ENCODE measurements at places on chromosomes 12 and 14. TPM values are rescaled to one million over a fixed set of nuclear protein-coding genes. Genes with fewer than 3 reads are reported as not detected.

DNA sequence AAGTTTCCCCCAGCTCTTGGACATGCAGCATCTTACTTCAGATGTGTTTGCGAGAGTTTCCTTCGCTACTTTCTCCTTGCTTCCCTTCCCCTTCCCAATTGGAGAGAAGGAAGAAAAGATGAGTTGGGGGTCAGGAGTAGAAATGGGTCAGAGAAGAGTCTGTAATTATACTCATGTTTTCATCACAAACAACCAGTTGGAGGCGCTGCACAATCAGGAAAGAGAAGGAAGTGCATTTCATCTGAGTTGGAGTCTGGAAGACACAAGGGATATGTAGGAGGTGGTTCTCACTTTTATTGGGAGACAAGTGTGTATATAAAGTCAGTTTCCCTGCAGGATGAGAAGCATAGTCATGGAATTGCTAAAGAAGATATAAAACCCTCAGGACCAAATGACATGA, 31.3 kb upstream of the VSX2 start:
- DNase-seq = peak; percentile 29

Gene CCDC60
- not detected for total RNA-seq

DNA sequence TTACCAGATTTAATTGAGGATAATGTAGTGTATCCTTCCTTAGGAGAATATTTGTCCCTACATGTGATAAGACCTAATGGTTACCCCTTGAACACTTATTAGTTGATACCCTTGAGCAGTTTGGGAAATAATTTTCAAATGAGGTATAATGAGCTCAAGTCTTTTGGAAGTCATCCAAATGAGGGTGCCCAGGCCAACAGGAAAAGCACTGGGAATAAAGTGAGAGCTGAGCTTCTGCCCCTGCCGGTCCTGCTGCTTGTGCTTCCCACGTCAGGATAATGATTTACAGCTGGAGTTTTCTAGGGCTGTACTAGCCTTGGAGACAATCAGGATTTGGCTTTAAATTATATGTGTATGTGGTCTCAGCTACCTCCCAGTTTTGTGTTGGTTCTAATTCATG, 178.8 kb upstream of the FRMD6 start:
- peak; percentile 38 for DNase-seq

DNA sequence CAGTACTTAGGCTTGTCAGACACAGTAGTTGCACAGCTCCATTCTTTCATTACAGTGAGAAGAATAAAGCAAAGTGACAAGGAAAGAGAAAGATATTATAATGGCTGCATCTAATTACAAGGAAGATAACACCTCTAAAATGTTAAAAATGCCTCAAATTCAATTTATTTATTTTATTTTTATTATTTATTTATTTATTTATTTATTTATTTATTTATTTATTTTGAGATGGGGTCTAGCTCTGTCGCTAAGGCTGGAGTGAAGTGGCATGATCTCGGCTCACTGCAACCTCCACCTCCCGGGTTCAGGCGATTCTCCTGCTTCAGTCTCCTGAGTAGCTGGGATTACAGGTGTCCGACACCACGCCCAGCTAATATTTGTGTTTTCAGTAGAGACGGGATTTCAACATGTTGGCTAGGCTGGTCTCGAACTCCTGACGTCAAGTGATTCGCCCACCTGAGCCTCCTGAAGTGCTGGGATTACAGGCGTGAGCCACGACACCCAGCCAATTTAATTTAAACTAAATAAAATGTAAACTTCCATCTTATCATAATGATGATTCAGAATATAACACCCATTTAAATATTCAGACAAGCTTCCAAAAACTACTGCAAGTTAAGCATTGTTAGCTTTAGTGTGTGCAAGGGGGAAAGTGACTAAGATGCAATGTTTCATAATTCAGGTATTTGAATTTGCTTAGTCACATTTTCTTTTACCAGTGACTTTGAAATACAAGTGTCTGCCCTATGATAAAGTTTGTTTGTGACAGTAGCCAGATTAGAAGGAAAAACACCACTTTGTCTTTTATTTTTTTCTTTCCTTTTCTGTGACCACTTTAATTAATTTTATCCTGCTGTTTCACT, 2.4 kb upstream of the CFAP54 start:
- DNase-seq = peak; percentile 65

Gene SIX6
- 0.12 TPM for total RNA-seq

Gene LMNTD1
- 0.57 TPM for total RNA-seq

Gene TMX1
- 106 TPM for total RNA-seq

Gene GRIP1
- total RNA-seq = 3.3 TPM
